ENCODE measurements at places on chromosomes 1 and 21.

DNA sequence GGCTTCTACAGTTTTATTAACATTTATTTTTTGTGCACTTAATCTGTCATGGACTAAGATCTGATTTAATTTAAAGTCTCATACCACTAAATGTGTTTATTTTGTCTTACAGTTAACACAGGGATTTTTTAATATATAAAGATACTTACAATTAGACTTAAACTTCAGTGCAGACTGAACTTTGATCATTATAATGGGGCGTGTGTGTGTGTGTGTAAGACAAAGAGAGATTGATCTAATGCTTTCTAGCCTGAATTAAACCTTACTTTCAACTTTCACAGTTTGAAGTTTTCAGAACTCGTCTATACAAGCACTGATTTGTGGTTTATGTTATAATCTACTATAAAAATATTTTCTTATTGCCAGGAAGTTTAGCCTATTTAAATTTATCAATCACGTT lies 150.8 kb downstream of the COP1 start:
- DNase-seq: no peak

DNA sequence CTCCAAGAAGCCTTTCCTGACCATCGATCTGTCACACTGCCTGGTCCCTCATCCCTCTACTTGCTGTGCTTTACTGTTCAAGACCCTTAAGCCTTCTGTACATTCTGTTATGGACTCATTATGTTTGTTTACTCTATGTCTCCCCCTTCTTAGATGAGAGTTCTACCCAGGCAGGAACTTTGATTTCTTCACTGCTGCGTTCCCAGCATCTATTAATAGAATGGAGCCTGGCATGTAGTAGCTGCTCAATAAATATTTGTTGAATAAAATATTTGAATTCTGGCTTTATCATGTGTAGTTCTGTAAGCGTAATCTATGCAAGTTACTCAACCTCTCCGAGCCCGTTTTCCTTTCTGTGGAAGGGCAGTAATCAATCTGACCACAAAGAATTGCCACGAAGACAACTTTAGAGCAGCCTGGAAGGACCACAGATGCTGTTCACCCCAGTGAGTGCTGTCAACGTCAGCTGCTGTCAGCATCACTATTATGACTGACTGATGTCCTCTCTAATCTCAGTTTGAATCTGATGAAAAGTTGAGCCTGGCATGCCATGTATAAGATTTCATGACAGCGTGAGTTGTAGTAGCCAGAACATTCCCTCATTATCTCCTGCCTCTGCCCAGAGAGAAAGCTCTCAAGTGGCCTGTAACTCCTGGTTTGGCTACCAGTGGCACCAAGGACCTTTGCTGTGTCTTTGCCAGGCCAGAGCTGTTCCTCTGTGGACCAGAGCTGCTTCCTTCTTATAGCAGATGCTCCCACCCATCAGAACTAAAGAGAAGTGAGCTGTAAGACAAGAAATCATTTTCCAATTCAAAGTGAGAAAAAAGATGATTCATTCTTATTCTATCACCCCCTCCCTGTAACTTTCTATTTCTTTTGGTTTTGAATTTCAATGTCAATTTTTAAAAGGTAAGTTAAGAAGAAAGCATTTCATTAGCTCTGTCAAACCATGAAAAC lies 94.5 kb downstream of the PRDM2 start:
- DNase-seq: no peak

DNA sequence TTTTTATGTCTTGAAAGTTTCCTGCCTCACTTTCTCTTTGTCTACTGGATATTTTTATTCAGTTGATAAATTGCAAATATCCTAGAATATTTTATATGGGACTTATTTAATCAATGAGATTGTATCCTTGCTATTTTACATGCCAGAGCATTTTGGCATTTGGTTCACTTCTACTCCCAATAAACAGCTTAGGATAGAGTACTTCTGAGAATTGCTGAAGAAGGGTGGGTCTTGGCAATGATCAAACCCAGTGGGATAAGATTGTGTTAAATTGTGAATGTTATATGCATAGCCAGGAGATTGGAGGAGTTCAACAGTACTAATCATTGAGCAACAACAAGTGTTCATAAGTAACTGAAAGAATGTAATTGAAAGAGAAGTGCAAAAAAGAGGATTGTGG lies 60.1 kb downstream of the SDCCAG8 start:
- DNase-seq: no peak

GRCh38 chr1:199687321-199687720 lies 340.2 kb upstream of the NR5A2 start:
- no peak for DNase-seq

DNA sequence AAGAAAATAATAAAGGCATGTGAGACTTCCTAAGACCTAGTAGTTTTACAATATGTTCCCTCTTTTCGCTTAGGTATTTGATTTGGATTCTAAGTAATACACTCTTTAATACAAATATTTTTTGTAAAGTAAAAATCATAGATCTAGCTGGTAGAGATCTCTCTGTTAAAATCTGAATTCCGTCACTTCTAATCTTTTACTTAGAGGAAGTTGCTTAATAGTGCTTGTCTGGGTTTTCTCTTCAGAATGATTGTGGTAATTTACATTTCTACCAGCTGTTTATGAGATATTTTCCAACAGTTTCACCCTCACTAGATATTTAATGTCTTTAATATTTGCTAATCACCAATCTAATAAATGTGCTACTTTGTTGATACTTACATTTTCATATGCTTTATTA lies 23.3 kb downstream of the RBM11 start:
- no peak for DNase-seq

- DNase-seq: peak; percentile 79
Observed at GRCh38 chr1:96598416-96599168, 123.0 kb upstream of the PTBP2 start.

GRCh38 chr1:119316870-119317416 lies 51.6 kb upstream of the HAO2 start:
- DNase-seq: no peak

GRCh38 chr1:232822530-232822929 lies 17.3 kb downstream of the MAP10 start:
- peak; percentile 49 for DNase-seq

- no peak for DNase-seq
Observed at GRCh38 chr21:25983745-25984144, 186.8 kb downstream of the APP start.

DNA sequence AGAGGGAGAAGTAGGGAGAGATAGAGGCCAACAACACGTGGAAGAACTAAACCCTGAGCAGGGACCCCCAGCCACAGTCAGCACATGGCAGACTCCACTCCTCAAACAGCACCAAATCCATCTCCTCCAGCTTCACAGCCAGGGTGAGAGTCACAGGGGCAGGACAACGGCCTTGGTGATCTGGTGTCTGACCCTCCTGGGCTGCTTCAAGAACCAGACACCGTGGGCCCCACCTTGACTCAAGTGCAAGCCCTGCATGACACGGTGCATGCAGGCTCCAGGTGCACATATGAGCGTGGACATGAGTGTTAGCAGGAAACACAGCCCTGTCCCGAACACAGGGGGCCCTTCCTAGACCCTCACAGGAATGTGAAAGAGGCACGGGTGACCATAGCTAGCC lies 21.9 kb downstream of the S100A7 start:
- DNase-seq: no peak

DNA sequence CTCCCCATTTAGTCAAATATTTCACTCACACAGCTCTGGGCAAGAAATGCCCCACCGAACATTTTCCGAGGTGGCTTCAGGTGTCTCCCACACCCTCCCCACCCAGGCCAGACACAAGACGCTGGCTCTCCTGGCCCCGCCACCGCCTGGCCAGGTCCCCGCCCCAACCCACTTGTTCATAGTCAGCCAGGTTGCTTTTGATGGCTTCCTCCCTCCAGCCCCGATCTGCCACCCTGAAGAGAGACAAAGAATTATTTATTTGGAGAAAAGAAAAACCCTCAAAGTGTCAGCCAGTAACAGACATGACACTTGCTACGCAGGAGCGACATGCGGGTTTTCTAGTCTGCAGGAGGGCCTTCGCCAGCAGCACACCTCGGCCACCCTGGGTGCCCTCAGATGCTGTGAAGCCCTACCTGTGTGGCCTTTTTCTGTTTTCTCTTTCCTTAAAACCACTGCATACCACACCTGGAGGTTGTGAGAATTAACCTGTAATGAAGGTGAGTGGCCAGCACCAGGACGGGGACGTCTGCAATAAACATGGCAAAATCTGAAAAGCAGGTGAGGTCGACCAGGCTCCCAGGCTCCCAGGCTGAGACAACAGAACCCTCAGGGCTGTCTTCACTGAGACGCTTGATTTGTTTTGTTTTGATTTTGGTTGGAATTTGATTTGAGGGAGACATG lies 27.2 kb downstream of the SSBP3 start:
- DNase-seq: no peak

DNA sequence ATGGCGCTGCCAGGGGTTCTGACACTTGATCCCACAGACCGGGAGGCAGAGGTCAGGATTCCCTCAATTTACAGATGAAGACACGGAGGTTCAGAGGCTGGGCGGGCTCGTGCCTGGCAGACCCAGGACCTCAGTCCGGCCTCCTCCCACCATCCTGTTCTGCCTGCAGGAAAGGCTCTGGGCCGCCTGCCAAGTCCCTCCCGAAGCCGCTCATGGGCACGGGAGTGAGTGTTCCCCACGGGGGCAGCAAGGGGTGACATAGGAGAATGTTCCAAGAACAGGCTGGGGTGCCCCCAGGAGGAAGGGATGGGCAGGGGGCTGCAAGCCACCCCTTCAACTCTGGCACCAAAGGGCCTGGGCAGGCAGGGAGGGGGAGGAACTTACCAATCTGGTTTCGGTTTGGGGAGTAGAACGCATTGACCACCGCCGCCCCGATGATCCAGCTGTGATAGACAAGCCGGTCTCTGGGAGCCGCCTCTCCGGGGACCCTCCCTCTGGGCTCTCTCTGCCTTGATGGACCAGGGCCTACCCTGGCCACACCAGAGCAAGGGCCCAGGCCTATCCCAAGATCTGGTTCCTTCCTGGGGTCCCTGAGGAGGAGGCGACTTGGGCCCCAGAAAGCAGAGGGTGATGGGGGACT lies 7.5 kb downstream of the PRXL2B start:
- peak; percentile 29 for DNase-seq

DNA sequence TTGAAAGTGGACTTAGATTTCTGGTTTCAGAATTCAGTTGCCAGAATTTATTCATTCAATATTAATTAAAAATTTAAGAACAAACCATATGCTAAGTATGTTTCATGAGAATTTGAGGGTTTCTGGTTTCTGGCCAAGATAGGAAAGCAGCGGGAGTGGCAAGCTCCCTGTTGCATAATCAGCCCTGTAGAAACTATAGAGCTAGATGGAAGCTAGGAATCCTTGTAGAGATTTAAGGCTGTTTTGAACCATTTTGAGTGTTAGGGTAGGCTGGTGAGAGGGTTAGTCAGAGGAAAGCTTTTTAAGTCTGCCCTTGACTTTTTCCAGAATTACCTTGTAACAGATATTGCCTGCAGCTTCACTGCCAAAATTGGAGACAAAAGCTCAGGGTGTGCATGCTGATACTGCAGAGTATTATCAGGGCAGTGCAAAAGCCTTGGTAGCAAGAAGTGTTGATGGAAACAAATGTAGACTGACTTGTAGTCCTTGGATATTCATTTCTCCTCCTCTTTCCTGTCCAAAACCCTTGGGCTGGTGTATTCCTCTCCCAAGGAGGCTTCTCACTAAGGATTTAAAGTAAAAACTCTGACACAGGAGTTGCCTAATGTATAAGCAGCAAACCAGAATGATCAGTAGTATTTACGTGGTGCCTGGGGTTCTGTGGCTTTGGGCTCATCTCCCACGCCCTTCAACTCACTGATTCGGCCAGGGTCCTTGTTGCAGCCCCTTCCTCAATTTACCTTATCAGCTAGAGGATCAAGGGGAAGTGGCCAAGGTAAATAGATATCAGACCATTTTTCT lies 12.6 kb upstream of the GIPC2 start:
- no peak for DNase-seq

- no peak for DNase-seq
Observed at GRCh38 chr1:96425382-96426129, 296.0 kb upstream of the PTBP2 start.

GRCh38 chr1:118335331-118335732 lies 150.3 kb upstream of the SPAG17 start:
- no peak for DNase-seq

- no peak for DNase-seq
Observed at GRCh38 chr1:75274920-75275506, 140.8 kb downstream of the LHX8 start.

DNA sequence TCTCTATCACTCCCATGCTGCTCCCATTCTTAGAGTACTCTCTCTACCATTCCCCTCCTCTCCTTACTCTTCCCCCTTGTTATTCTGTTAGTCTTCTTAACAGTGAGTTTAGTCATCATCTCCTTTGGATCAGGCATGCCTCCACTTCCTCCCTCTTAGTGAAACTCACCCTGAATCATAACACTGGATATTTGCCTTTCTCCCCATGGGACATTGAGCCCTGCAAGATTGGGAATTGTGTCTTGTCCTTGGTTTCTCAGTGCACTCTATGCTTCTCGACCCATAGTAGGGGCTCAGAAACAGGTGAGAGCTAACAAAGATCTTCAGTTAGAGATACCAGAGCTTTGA lies 68.3 kb upstream of the GCLM start:
- peak; percentile 11 for DNase-seq

GRCh38 chr1:16921391-16922185 lies at the start of gene CROCC:
Gene CROCC, plus strand, starts transcription at chr1:16921931. Its CDS starts 88 bp downstream, at chr1:16922019.
- no peak for DNase-seq

GRCh38 chr21:15445327-15445726 lies 284.5 kb upstream of the USP25 start:
- DNase-seq: no peak

- DNase-seq: no peak
Observed at GRCh38 chr1:199064971-199065370, 426.1 kb downstream of the PTPRC start.

GRCh38 chr1:110161849-110162248 lies 11.6 kb downstream of the SLC6A17 start:
- no peak for DNase-seq

DNA sequence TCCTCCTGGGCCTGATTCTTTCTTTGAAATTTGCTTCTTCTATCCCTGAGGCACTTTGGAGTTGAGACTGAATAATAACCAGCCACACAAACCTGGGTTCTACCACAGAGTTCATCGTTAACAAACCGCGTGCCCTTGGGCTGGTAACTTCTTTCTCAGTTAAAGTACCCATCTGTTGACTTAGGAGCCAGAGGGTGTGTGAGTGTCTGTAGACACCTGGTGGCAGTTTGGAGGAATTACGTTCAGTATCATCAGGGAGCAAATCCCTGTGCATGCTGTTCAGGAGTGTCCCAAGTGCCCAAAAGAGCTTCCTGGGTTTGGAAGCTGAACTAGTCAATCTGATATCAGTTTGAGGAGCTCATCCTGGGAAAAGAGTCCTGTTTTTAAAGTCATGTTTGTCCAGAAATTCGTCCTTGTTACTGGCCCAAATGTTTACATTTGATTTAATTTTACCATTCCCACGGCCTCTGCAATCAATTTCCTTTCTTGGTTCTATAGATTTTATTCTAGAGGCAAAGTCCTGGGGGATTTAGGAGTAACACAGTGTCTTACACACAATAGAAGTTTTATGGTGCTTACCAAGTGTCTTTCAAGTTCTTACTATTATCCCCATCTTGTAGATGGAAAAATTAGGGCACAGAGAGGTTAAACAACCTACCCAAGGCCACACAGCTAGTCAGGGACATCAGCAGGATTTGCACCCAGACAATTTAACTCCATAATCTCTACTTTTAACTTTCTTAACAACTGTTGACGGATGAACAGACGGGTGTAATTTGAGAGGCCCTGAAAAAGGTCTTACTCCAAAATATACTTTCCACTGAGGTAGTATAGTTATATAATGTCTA lies 26.7 kb upstream of the RPTN start:
- DNase-seq: peak; percentile 63

Data from fibroblast of gingiva (primary cell).